Activated CD4-positive, alpha-beta T cell treated with anti-CD3 and anti-CD28 coated beads for 4 hours (primary cell): ENCODE measurements at places on chromosomes 12 and 14.

- no peak for DNase-seq
Measured at GRCh38 chr14:59086241-59086882, 102.1 kb upstream of the DAAM1 start.

- no peak for DNase-seq
Measured at GRCh38 chr14:91980157-91980556, 32.7 kb upstream of the FBLN5 start.

GRCh38 chr14:24960816-24961215, 89.1 kb downstream of the STXBP6 start:
- no peak for DNase-seq

DNA sequence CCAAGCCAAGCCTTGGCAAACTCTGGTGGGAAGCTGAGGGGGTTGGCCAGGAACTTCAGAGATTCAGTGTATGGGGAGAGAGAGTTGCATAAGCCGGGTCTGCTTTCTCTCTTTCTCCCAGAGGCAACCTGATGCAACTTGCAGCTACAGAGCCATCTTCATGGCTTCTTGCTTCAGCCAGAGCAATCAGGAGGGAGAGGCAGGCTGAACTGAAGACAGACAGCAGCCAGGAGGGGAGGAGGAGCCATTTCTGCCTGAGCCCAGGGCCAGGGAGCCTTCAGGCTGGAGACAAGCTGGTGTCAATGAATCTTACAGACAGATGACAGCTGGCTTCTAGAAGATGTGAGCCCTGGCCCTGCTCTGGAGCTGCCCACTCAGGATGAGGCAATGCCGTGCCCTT, 18.7 kb downstream of the NPC2 start:
- no peak for DNase-seq

DNA sequence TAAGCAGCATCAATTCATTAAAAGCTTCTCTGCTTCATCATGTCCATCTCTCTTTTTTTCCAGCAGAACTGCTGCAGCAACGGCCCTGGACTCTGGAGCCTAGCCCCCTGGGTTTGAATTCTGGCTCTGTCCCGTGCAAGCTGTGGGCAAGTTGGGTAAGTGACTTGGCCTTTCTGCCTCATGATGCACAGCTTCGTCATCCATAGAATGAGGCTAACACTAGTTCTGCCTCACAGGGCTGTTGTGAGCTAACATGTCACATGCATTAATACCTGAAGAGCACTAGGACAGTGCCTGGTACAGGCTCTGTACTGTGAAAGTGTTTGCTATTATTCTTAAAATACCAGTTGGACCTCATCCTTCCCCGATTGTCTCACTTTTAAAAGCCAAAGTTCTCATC, 4.2 kb downstream of the KRT82 start:
- DNase-seq, result no peak

- DNase-seq, result no peak
Measured at GRCh38 chr12:9378430-9378835, 170.2 kb upstream of the PZP start.

DNA sequence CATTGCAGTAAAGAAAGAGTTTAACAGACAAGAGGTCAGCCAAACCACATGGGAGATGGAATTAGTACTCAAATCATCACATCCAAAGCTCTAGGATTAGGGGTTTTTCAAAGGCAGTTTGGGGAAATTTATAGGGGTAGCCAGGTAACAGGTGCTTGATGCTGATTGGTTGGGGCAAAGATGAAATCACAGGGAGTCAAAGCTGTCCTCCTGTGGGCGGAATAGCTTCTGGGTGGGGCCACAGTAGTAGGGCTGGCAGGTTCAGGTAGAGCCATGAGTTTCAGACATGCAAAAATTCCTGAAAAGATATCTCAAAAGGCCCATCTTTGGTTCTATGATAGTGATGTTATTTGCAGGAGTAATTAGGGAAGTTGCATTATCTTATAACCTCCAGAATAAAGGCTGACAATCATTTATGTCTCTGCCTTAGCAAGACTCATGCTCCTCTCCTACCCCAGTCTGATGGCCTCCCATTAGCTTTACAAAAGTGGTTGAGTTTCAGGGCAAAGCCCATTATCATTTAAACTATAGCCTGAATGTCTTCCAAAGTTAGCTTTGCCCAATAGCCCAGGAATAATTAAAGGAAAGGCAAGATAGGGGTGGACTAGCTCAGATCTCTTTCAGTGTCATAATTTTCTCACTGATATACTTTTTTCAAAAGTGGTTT, 42.1 kb upstream of the CNTN1 start:
- DNase-seq, result no peak

DNA sequence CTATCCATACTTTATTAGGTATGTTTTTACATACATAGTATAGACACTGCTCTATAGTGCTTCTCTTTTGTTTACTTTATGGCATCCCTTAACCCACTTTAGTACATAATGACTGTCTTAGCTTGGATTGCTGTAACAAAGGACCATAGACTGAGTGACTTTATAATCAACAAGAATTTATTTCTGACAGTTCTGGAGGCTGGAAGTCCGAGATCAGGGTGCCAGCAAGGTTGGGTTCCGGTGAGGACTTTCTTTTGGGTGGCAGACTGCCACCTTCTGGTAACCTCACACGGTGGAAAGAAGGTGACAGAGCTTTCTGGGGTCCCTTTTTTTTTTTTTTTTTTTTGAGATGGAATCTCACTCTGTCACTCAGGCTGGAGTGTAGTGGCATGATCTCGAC, 48.6 kb upstream of the PPM1H start:
- DNase-seq, result no peak
